ENCODE measurements at places on chromosomes 7 and 10.

- no peak for DNase-seq
Measured at GRCh38 chr10:130135676-130136225, 440 bp upstream of the GLRX3 start.

DNA sequence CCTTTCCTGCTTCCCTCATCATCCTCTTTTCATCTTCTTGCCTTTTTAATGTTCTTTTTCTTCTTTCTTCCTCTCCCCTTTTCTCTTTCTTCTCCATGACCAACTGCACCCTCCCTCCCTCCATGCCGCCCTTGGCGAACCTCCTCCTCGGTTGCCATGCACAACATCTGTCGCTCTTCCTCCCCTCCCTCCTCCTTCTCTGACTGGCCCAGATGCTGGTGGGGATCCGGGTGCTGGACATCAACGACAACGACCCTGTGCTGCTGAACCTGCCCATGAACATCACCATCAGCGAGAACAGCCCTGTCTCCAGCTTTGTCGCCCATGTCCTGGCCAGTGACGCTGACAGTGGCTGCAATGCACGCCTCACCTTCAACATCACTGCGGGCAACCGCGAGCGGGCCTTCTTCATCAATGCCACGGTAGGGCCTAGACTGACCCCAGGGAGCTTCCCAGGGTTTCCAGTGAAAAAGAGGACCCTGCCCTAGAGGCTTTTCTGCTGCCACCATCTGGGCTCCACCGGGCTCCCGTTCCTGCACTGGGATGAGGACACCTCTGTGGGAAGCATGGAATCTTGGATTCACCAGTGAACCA lies 11.5 kb upstream of the VSIR start:
- DNase-seq, result no peak

- no peak for DNase-seq
Measured at GRCh38 chr10:48555310-48556042, 49.4 kb downstream of the ARHGAP22 start.

GRCh38 chr7:128738570-128739047 lies 550 bp upstream of the CALU start:
- no peak for DNase-seq

DNA sequence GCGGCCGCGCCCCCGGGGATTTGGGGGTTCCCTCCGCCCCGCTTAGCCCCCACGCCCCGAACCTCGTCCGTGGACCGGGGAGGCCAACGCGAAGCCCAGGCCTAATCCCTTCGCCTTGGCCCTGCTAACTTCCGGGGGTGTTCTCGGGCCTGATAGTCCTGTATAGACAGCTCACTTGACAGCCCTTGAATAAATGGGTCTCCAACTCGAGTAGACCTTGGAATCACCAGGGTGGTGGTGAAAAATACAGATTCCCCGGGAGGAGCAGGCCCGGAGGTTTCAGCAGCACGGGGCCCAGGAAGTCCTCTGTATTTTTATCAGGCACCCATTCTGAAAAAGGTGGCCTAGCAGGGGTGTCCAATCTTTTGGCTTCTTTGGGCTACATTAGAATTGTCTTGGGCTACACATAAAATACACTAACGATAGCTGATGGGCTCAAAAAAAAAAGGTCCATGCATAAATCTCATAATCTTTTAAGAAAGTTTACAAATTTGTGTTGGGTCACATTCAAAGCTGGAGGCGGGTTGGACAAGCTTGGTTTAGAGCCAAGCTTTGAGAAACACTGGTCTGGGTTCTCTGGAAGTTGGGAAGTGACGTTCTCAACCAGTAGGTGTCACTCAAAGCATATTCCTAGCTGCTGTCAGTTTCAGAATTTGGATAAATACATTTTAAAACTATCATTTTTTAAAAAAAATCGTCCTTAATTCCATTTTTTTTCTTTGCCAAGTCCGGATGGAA lies 221.7 kb downstream of the PHTF2 start:
- DNase-seq, result peak; percentile 30

DNA sequence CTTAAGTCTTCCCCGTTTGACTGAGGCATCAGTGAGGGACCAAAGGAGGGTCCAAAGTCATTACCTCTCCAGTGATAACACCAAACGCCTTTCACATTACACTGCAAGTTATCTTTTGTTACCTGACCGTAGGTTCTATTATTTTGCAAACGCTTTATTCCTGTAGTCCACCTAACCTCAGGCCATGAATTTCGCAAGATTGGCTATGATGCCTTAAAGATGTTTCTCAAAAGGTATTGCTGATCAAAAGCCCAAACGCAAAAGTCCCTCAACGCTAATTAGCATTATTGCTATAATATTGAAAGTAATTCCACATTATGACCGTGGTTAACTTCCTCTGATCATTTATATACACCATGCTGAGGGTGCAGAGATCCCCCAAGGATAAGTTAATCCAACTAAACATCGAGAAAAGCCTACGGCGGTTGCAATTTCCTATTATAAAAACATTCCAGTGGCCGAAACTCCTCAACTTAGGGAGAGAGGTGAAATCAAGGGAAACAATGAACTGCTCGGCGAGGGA lies 649 bp downstream of the DNA2 start:
- no peak for DNase-seq

DNA sequence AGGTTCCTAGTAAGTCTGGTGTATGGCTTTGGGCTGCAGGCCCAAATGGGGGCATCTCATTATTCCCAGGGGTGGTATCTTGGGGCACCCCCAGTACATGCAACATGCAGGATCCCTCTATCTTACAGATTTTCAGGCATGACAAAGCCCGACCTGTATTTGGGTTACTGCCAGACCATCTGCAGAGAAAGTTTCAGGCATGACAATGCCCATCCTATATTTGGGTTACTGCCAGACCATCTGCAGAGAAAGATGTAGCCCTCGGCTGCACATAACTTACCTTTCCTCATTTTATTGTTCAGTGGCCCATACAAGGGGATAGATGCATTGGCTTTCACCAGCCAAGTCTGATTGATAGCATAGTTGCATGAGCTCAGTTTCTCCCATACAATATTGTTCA lies 112.2 kb upstream of the RAB18 start:
- no peak for DNase-seq

DNA sequence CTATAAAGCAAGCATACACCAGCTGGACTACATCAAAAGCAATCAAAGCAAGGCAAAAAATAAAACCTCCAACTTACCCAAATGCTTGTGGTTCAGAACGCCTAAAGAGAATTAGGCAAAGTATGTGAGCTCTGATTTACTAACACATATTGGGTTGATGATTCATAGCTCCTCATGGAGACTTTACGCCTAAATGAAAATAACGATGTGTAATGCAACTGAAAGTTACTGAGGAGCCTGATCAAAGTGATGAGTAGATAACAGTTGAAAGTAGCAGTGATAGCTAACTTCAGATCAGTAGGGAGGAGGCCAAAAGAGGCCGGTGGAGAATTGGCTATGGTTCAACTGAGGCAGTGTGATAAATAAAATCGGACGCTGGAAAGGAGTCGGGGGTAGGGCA lies 85.0 kb downstream of the MPP7 start:
- no peak for DNase-seq

- DNase-seq, result no peak
Measured at GRCh38 chr10:31644931-31645633, 283.5 kb downstream of the ARHGAP12 start.

DNA sequence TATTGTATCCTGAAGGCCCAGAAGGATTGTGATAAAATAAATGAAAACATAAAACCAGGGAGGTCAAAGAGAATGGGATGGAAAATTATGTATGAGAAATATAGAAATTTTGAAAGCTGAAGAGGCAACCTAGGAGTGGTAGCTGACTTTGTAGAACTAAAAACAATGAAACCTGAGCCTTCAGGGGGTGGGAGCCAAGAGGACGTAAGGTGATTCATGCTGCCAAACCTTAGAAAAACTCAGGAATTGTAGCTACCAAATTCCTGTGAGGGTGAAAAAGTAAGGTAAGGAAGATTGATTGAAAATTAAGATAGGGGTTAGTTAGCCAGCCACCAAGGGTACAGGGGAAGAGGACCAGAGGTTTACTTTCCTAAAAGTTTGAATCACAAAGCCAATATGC lies 213.2 kb downstream of the KCND2 start:
- no peak for DNase-seq

DNA sequence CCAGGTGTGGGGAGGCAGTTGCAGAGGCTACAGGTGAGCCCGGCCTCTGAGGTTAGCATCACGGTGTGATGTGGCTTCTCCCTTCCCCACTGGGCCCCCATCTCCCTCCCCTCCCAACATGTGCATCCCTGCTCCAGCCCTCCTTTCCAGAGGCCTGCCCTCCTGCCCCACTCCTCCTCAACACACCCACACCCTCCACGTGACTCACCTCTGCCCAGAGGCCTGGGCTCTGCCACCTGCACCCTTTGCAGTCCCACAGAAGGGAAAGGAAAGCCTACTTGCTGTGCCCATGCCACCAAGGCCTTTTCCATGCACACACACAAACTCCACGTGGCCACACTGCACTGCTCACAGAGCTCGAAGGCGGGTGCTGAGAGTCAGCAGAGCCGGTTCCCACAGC lies 500.6 kb upstream of the FOXK1 start:
- no peak for DNase-seq

- no peak for DNase-seq
Measured at GRCh38 chr7:138665249-138665648, 35.9 kb downstream of the SVOPL start.

- DNase-seq, result no peak
Measured at GRCh38 chr7:144454-144826, 47.9 kb upstream of the FAM20C start.

DNA sequence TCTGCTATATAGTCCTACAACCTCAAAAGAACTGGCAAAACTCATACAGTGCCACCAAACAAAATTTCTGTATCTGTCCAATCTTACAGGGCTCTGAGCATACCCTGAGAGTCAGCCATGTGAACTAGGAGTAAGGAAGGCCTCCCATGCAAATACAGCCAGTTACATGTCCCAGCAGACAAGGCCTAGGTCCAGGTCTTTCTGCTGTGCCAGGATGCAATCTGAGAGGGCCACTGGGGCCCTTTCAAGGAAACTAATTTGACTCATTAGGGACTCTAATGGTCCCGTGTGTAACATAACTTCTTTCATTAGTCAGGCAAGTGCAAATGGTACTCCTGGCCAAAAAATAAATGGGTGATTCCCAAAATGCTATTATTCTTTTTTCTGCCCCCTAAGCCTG lies 17.9 kb upstream of the HIBADH start:
- DNase-seq, result no peak

Data from AML-193 (cell line).